Fibroblast of the aortic adventitia (primary cell): ENCODE measurements at places on chromosomes 16 and 17.

DNA sequence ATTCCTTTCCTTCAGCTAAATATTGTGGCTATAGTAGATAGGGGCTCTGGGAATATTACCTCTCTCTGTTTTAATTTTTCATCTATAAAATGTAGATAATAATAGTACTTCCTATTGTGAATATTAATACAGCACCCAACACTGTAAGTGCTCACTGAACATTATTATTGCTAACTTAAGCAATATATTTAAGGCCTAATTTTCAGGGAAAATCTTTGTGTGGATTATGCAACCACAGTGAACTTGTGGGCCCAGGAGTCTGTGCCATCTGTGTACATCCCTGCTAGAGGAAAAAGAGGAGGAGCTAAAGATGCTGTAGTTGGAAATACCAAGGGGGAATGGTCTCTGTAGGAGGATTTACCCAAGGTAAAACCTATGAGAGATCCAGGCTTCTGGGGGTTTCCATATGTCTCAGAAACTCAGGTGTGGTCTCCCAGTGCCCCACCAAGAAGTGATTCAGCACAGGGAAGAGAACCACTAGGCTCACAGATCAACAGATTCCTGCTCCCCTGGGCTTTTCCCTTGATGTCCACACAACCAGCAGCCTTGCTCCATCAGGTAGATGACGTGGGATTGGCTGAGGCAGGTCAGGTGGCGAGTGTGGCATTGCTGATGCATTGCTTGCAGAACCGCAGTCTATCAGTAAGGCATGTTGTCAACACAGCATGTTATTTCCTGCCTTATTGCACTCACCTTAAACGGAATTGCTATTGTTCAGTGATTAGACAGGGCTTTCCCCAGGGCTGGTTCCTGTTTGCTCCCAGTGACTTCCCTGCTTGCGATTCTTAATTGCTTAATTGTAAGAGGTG, 1.6 kb upstream of the N4BP1 start:
- DNase-seq, result no peak

- no peak for DNase-seq
Measured at GRCh38 chr17:19322861-19323260, 39.7 kb downstream of the B9D1 start.

- DNase-seq, result no peak
Measured at GRCh38 chr17:42855048-42855596, 4.1 kb downstream of the AOC3 start.

GRCh38 chr16:88835818-88836217, 20.9 kb downstream of the GALNS start:
- no peak for DNase-seq

- DNase-seq, result no peak
Measured at GRCh38 chr16:73106329-73107034, 58.6 kb upstream of the ZFHX3 start.

DNA sequence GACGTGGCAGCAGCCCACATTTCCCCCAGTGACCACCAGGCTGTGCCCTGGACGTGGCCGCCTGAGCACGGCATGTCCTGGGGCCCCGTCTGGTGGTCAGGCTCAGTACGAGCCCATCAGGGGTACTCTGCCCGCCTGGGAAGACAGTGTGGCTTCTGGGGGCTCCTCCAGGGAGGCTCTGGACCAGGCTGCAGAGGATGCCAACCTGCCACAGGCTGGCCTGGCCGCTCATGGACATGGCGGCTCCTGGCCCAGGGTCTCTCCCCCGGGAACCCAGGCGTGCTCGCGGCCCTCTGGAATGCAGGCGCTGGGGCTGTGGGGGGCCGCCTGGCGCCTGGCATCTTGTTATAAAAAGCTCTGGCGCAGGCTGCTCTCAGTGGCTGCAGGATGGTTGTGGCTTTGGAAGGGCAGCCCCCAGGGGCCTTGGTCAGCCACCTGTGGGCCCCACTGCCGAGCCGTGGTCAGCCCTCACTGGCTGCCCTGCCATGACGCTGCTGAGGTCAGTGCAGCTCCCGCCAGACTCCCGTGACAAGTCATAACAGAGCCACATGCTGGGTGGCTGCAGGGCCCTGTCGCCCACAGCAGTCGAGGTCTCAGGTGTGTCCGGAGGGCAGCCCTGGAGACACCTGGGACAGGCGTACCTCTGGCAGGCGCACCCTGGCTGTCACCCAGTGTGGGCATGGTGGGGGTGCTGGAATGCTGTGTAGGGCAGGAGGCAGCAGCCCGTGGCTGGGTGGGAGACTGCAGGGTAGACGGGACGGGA, 15.0 kb downstream of the CENPX start:
- no peak for DNase-seq

- DNase-seq, result peak; percentile 78
Measured at GRCh38 chr17:61335845-61336655, 63.6 kb upstream of the TBX2 start.

DNA sequence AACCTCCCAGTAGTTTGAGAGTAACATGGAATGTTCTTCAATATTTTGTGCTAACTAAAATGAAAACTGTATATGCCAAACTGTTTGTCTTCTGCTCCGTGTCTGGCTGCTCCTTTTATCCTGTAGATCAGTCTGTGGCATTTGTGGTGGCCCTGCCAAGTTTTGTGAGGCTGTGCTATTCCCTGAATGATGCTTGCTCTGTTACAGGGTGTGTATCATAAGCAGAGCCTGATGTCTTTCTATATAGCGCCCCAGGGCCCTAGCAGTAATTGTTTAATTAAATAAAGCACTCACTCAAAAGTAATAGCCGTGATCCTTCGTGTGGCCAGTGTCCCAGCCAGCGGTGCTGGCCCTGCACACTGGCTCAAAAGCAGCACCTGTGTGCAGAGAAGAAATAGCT, 27.8 kb upstream of the NAT9 start:
- DNase-seq, result no peak
